ENCODE measurements at places on chromosomes 16 and 17.

GRCh38 chr17:1294157-1294717, 14.8 kb downstream of the TRARG1 start:
- peak; percentile 20 for DNase-seq

DNA sequence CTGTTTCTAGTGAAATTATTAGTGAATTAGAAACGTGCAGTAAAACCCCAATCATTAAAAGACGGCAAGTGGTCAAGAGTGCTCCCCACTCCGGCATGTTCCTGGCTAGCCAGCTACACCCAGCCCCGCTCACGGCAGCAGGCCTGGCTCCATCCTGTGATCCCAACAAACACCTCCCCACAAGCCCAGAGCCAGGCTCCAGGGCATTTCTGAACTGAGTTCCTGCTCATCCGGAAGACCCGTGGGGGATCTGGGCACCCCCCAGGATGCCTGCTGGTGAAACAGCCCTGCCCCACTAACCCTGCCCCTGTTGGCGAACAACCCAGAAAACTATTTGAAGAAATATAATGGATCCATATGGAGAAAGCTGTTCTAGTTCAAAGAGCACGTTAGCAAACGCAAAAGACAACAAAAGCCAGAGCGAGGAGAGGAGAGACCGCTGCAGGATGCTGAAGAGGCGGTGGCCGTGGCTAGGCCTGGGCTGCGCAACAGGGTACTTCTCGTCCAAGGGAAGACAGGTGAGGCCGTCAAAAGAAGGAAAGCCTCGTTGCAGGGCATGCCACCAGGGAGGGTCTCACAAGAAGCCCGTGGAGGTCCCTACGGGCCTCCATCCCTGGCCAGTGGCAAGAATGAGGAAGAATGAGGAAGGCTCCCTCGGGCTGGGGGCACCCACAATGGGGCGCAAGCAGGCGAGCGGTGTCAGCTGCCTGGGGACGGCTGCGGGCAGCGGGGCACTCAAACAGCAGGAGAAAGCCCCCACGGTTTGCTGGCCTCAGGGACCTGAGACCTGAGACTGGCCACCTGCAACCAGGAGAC, 19.2 kb downstream of the SLC16A3 start:
- no peak for DNase-seq

DNA sequence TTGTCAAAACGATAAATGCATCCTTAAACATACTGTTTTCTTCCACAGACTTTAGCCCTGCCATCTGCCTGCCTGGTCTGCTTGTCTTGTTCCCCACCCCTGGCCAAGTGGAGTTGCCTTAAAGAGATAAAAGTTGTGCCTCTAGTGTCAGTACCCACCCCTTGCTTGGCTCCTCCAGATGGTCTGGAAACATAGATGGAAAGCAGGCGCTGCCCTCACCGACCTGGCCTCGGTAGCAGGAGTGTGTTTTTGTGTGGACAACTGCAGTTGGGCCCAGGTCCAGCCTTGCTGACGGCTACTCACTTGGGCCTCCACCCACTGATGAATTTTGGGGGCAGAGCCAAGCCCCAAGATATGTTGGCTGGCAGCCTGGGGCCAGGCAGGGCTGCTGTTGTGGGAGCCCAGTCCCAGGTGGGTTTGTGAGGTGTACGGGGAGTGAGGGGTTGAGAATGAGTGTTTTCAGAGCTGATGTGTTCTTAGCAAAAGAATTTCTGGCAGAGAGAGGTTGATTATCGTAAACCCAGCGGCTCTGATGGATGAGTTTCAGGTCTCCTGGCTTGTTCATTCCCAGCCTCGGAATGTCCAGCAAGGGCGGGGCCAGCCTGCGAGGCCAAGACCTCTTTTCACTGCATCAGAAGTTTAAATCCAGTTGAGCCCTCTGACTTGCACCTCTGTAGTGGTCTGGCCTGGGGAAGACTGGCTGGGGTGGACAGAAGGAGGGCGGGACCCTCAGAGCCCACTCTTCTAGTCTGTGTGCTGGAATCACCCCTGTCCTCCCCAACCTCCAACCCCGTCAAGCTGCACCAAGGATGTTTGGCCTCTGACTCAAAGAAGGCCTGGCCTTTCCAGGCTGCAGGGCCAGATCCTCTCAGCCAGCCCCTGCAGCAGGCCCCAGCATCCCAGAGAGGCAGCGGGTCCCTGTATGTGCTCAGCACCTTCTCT, 179.7 kb downstream of the RAB11FIP4 start:
- DNase-seq = no peak

DNA sequence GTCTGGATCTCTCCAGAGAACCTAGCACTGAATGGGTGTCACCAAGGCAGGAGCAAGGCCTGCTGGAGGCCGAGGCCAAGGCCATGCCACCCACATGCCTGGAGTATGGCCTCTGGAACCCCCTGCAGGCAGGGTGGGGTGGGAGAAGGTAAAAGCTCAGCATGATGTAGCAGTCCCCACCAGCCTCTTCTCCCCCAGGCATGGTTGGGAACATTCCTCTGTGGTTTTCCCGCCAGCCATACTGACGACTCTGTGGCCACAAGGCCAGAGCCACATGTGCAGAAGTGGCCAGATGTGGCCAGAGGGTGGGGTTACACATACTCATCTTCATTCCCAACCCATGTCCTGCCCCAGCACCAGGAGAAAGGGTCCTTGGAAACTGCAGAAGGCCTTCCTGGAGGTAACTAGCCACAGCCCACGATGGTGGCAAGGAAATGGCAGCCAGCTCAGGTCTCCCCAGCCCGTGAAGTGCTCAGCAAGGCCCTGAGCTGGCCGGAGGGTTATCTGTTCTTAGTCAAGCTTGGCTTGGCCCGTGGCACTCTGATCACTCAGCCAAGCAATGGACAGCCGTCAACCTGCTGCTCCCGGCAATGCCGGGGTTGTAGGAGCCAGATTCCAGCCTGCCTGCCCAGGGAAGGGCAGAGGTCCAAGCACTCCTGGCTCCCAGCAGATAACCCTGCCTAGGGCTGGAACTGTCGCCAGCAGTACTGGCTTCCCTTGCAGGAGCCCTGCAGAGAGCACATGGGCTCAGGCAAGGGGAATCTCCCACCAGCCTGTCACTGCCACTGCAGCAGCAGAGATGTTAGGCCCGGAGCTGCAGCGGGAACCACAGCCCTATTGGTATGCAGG, 26.1 kb downstream of the HDAC5 start:
- no peak for DNase-seq

GRCh38 chr17:39684369-39685192, 3.3 kb downstream of the PGAP3 start:
- no peak for DNase-seq

- DNase-seq = no peak
Observed at GRCh38 chr16:1559446-1559975, 26.0 kb downstream of the TMEM204 start.
